ENCODE measurements at places on chromosomes 13 and 19.
A peak's percentile ranks its signal among the peaks of the same experiment; 100 is the strongest.

DNA sequence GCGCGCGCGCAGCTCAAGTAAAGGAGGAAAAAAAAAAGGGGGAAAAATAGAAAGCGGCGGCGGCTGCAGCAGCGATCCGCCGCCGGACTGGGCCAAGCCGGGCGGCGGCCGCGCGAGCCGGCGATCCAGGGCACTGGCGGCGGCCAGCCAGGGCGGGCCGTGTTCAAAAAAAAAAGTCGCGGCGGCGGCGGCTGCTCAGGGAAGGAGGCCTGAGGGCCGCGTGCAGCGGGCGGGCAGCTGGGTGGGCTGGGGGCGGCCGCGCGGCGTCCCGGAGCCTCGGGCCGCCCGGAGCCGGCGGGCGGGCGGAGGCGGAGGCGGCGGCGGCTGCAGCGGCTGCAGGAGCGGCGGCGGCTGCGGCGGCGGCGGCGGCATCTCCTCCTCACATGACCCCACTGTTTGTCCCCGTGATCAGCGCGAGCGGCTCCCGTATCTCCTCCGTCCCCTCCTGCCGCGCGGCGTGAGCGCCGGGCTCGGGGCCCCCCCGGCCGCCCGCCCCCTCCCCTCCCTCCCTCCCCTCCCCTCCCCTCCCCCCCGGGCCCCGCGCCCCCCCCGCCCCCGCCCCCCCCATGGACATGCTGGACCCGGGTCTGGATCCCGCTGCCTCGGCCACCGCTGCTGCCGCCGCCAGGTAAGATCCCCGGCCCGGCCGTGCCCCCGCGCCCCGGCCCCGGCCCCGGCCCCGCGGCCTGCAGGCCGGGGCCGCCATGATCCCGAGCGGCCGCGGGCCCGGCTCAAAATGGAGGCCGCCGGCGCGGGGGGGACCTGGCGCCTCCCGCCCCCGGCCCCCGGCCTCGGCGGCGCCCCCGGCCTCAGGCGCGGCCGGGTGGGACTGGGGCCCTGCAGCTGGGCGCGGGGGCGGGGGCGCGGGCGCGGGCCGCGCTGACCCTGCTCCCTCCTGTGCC, at the start of gene USF2:
Gene USF2 (plus strand): TSS at position 427 of the 902 bp plus-strand sequence. CDS start 140 bp downstream, at position 567.
- DNase-seq = no peak

- no peak for DNase-seq
Observed at GRCh38 chr13:53240401-53241025, 211.9 kb downstream of the OLFM4 start.

DNA sequence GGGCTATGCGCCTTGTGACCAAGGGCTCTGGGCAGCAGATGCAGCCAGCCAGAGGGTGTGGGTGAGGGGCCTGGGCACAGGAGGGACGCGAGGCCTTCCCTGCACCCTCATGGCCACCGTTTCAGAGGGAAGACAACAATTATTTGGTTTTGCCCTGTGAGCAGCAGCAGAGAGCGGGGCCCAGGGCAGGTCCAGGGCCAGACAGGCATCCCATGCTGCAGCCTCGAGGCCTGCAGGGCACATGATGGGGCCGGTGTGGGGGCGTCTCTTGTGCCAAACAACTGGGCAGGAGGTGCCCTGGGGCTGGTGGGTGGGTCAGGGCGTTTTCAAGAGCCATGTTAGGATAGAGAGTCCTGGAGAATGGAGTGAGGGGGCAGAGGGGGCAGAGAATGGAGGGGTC, 79.4 kb downstream of the SCGB2B2 start:
- DNase-seq = no peak

DNA sequence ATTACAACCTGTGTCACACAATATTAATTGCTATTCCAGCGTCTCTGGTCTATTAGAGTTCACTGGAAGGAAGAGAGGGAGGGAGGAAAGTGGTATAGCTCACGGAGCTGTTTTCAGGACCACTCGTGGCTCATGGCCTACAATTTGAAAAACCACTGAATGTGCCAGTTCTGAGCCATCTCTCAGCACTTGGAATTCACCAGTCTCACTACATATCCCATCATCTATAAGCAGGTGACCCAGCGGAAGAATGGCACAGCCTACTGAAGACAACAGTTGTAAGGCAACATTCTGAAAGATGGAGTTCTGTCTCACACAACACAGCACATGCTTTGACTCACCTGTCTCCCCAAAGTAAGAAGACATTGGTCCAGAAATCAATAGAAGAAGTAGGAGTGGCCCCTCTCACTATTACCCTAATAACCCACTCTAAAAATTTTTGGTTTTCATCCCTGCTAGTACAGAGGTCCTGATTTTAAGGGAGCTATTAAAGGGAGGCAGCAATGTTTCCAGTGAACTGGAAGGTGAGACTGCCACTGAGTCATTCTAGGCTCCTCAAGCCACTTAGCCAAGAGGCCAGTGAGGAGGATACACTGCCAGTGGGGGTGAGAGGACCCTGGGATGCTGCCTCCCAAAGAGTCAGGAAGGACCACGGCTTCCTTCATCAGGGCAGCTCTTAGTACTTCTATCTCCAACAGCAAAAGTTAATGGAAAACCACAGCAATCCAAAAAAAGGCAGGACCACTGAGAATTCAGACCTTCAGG, 50.0 kb upstream of the DOCK9 start:
- no peak for DNase-seq

DNA sequence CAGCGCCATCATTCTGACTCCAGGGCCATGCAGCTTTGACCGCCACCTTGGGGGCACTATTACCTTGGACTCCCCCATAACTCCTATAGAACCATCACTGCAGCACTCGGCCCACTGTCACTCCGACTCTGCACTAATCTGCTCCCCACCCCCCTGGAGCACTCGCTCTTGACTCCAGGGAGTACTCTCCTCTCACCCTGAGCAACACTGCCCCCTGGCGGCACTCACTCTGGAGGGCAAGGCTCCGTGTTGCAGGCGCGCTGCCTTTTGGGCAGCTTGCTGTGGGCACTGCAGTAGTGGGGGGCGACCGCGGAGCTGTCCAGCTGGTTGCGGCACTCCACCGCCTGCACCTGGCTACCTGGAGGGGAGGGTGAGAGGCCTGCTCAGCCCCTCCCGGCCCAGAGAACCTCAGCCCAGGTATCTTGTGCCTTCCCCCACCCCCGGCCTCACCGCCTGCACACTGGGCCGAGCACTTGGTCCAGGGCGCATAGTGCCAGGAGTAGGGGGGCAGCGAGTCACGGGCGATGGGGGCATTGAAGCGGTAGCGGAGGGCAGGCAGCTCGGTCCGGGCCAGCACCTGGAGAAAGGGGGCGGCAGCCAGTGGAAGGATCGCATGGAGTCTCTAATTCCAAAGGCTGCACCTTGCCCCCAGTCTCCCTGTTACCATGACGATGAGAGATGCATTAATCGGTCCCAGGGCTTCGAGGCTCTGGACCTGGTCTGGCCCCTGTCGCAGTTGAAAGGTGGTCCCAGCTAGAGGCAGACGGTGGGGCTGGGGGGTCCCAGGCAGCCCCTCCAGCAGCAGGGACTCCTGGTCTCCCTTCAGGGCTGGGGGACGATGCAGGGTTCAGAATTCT, 8.9 kb upstream of the MYO1F start:
- DNase-seq = no peak

DNA sequence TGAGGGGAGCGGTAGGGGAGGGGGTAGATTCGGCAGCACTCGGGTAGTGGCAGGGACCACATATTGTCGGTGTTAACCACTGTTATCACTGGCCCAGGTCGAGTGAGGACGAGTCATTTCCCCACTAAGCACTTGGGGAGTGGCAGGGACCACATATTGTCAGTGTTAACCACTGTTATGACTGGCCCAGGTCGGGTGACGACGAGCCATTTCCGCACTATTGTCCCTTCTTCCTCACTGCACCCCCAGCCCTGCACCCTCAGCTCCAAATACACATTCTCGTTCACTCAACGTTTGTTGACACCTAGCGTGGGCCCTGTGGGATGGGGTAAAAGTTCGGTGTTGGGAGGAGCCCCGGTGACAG, 467 bp upstream of the CLN5 start:
- DNase-seq = peak; percentile 48

DNA sequence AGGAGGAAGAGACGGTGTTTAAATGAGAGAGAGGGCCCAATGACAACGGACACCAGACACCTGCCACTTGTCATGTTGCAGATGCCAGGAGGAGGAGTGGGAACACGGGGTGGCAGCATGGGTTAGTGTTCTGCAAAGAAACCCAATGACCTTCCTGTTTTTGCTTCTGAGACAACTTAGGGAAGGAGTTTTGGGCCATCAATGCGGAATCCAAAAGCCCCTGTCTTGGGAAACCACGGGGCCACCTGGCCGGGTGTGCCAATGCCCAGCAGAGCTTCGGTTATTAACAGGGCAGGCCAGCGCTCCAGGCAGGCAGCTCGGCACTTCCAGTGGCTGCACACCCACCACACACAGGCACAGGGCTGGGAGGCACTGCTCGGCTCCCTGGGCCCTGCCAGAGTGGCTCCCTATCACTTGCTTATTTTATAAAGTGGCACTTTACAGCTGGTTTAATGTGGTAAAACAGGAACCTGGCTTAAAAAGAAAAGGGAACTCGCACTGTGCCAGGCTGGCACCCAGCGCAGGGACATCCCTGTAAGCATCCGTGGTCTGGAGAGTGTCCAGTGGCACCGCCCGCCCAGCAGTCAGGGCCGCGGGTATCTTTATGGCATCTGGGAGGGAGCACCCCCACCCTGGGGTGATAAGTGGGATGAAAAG, 19.1 kb downstream of the ELL start:
- DNase-seq = no peak

GRCh38 chr13:108777421-108778420, 148.3 kb downstream of the MYO16 start:
- DNase-seq = no peak

DNA sequence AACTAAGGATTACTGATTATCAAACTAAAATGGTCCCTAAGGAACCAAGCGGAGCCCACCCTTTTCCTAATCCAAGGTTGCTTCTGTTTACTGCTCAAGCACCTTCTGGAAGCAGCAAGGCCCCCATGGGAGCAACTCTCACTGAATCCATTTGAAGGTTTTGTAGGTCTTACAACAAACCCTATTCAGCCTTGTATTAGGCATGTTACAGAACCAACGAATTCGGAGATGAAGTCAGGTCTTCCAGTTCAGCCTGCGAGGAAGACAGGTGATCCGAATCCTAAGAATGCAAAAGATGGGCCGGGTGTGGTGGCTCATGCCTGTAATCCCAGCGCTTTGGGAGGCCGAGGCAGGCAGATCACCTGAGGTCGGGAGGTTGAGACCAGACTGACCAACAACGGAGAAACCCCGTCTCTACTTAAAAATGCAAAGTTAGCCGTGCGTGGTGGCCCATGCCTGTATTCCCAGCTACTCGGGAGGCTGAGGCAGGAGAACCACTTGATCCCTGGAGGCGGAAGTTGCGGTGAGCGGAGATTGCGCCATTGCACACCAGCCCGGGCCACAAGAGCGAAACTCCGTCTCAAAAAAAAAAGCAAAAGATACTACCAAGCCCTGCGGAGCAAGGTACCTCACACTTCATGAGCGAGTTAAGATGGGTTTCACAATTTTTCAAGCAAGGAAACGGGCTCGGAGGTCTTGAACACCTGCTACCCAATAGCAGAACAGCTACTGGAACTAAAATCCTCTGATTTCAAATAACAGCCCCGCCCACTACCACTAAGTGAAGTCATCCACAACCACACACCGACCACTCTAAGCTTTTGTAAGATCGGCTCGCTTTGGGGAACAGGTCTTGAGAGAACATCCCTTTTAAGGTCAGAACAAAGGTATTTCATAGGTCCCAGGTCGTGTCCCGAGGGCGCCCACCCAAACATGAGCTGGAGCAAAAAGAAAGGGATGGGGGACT, 609 bp downstream of the ZAR1L start:
- DNase-seq = peak; percentile 44

DNA sequence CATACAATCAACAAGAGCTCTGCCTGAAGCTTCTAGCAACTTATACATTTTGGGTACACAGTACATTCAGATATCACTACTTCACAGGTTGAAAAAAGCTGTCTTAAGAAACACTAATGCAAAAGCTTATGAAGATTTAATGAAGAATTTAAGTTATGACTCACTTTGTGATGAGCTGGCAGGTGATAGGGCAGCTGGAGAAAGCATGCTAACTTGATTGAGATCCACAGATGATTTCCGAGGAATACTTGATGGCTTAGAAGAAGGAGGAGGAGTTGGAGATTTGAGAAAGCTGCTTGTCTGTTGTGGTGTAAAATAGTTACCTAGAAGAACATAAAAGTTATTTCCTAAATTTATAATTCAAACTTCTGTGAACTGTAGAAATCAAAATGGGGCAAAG, 23.3 kb downstream of the EXOSC8 start:
- no peak for DNase-seq

GRCh38 chr13:35293579-35294226, 182.8 kb downstream of the MAB21L1 start:
- DNase-seq = no peak

DNA sequence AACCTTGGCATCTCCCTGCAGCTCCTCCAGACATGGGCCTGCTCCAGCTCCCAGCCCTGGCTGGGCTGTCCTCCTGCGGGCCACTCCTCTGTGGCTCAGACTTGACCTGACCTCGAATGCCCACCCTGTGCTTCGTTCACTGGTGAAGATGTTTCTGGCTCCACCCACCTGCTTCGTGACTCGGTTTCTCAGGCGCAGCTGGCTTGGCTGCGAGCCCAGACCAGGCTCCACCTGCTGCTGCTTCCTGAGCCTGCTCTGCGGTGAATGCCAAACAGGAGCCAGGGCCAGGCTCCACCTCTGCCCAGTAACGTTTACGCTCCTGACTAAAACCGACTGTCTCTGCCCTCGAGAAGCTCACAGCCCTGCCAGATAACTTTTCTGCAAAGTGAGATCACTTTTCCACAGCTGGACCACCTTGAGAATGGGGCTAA, 8.9 kb upstream of the RSPH6A start:
- DNase-seq = no peak

GRCh38 chr13:100211016-100211710, 122.3 kb downstream of the PCCA start:
- no peak for DNase-seq

DNA sequence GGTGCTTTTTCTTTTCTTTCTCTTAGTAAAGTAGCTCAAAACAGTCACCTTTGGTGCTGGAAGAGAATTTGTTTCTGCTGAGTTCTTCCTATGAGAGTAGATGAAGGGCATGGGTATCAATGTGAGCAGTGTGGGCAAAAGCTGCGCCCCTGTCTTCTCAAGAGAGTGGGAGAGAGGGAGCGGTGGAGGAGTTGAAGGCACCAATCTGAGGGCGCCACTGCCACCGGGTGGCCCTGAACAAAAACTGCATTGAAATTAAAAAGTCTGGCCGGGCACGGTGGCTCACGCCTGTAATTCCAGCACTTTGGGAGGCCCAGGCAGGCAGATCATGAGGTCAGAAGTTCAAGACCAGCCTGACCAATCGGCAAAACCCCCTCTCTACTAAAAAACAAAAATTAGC, 28.7 kb upstream of the EPHX3 start:
- DNase-seq = no peak

- DNase-seq = no peak
Observed at GRCh38 chr13:91145571-91146205, 201.8 kb upstream of the MIR17HG start.
